ENCODE measurements at places on chromosomes 11 and 22. TPM values are rescaled to one million over a fixed set of nuclear protein-coding genes. Genes with fewer than 3 reads are reported as not detected.

Gene NAV2
- 1.3 TPM for total RNA-seq

Gene UFD1
- total RNA-seq, result 93.4 TPM

Gene KCTD14
- total RNA-seq, result 0.11 TPM

Gene PAK1
- total RNA-seq, result 0.17 TPM

Gene APOL4
- 2.7 TPM for total RNA-seq

Gene CHST1
- total RNA-seq, result 0.65 TPM

Gene OR51E2
- total RNA-seq, result not detected

Gene TSSK2
- total RNA-seq, result not detected

Gene GDPD4
- total RNA-seq, result not detected

Gene ZBTB16
- total RNA-seq, result 8.3 TPM

Gene OR5B3
- not detected for total RNA-seq

Gene CCDC15
- 1.5 TPM for total RNA-seq

Gene OR52H1
- 0.09 TPM for total RNA-seq

Gene ESAM
- 9.3 TPM for total RNA-seq

Gene LINC01488
- total RNA-seq, result under 0.01 TPM

Gene SCUBE2
- 1.4 TPM for total RNA-seq

Gene SYT8
- not detected for total RNA-seq

Gene C1QTNF4
- 0.76 TPM for total RNA-seq

Gene TH
- 0.09 TPM for total RNA-seq

Gene RAB38
- 0.65 TPM for total RNA-seq

Gene LGR4
- total RNA-seq, result 1.3 TPM

Gene TMEM86A
- 5.3 TPM for total RNA-seq

Gene TEAD1
- total RNA-seq, result 29.1 TPM

Gene MEI1
- total RNA-seq, result 0.98 TPM

Gene CCDC87
- 0.17 TPM for total RNA-seq

Gene TMEM151A
- total RNA-seq, result not detected

Gene ENTHD1
- total RNA-seq, result not detected

Gene ARRB1
- 244 TPM for total RNA-seq

Gene TCN1
- total RNA-seq, result not detected

Gene DSCAML1
- total RNA-seq, result not detected

Gene PKP3
- 0.11 TPM for total RNA-seq

Gene OR52N4
- not detected for total RNA-seq

Gene SPA17
- total RNA-seq, result 3.6 TPM
